CD4-positive, alpha-beta T cell treated with Interleukin-10 for 1 hour (primary cell): ENCODE measurements at places on chromosomes 6 and 20.

DNA sequence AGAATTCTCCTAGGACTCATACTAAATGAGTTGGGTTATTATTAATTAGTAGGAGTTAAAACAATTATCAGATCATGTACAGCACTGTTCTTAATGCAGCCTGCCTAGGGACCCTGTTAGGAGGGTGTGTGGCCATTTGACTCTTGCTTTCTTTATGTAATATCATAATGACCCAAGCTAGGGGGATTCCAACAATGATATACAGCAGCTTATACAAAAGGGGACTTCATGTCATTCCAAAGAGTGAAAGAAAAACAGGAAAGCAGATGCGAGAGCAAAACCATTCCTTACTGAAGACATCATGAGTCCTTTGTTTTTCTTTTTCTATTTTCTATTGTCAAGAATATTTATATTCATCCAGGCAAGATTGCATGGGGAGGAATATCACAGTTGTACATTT lies 455.2 kb downstream of the PLCB1 start:
- no peak for DNase-seq

- no peak for DNase-seq
Measured at GRCh38 chr20:63154395-63154794, 61.5 kb downstream of the YTHDF1 start.

DNA sequence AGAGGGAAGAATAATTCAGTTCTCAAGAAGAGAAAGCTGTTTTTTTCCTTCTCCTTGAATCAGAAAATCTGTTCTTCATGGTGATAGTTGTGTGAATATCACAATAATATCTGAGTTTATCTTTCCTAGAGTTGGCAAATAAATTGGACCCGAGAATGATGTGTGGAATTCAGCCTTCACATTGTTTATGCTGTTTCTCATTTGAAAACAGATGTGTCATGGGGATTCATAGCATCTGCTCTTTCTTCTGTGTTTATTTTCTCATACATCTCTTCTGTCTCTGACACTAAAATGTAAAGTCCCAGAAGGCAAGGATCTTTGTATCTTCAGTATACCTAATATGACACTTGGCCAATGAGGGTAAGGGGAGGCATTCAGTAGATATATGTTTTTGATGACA lies 103.6 kb upstream of the SGK1 start:
- no peak for DNase-seq

DNA sequence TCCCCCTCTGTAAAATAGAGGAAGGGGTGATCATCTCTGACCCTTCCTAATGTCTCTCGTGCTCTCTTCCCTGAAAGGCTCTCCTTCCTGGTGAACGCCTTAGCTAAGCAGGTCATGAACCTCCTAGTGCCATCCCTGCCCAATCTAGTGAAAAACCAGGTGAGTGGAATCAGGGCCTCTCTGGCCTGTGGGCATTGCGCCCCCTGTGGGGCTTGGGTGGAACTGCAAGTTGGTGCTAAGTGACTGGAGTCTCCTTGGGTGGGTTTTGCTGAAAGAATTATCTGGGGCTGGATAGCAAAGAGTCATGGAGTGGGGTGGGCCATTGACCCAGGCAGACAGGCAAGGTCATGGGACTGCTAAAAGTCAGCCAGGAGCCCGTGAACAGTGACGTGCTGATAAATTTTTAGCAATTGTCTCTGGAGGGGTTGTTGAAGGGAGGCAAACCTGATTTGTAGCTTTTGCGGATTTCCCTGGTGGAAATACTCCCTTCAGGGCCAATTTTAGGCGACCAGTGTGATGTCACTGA lies 8.9 kb downstream of the BPIFB1 start:
- peak; percentile 65 for DNase-seq

GRCh38 chr6:156189195-156189594 lies 588.0 kb upstream of the ARID1B start:
- no peak for DNase-seq

DNA sequence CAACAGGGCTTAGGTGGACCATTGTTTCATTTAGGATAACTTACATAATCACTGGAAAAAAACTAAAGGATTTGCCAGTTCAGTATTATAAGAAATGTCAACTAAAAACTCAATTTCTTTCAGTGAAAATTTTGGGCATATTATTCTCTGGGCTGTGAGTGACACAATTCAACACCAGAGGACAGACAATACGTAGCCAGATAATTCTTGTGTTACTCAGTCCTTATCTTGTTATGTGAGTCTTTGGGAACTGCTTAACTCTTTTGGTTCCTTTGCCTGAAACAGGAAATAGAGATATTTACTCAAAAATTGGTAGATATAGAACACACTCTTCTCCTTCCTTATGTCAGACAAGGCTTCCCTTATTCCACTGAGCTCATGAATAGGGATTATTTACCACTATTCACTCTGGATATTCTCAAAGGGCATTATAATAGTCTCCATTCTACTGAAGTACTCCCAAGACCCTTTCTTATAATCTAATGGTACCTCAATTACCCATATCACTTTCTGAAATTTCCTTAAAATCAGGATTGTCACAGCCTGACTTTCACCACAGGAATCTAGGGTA lies 4.9 kb upstream of the BEND6 start:
- DNase-seq: no peak

- DNase-seq: no peak
Measured at GRCh38 chr20:39886650-39887190, 802.3 kb downstream of the MAFB start.

GRCh38 chr20:58985656-58986055 lies 4.6 kb downstream of the NELFCD start:
- no peak for DNase-seq
